ENCODE measurements at places on chromosomes 3 and 15.
A peak's percentile ranks its signal among the peaks of the same experiment; 100 is the strongest.

- DNase-seq = peak; percentile 29
These were observed 22.6 kb upstream of the ANPEP start for GRCh38 chr15:89837134-89837829.

GRCh38 chr3:180881065-180881801, 31.2 kb upstream of the FXR1 start:
- DNase-seq = no peak

DNA sequence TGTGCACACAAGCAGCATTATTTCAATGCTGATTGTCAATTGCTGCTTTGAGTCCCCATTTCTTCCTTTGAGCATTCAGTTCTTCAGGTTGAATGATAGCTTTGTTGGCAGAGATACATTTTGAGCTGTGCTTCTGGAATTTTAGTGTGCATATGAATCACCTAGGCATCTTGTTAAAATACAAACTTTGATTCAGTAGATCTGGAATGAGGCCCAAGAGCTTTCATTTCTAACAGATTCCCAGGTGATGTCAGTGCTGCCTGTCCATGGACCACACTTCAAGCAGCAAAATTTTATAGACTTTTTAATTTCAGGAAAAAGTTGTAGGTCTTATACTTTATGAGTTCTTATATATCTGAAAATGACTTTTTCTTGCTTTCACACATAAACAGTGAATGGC, 131.1 kb downstream of the ADAMTSL3 start:
- peak; percentile 41 for DNase-seq

DNA sequence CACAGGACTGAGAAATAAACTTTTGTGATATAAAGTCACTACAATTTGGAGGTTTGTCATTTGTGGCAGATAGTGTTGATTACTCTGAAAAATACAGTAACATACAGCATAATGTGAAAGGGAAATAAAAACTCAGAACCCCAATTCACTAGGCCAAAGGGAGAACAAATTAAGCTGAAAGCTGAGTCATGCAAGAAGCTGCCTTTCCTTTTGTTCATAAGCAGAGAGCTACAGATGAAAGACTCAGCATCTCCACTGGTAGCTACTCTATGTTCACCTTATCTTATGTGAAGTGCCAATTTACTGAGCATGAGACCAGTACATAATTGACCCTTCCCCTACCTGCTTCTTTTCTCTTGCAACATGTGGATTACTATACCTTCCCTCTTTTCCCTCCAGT, 19.3 kb upstream of the SLTM start:
- DNase-seq = peak; percentile 46

- DNase-seq = no peak
These were observed 6.8 kb downstream of the CHSY1 start for GRCh38 chr15:101244889-101245668.

- DNase-seq = no peak
These were observed 259.6 kb upstream of the CTNNB1 start for GRCh38 chr3:40939741-40940130.

- DNase-seq = peak; percentile 54
These were observed 516.7 kb downstream of the FOXP1 start for GRCh38 chr3:71066849-71067261.

GRCh38 chr15:88564741-88565140, 18.3 kb upstream of the DET1 start:
- no peak for DNase-seq

DNA sequence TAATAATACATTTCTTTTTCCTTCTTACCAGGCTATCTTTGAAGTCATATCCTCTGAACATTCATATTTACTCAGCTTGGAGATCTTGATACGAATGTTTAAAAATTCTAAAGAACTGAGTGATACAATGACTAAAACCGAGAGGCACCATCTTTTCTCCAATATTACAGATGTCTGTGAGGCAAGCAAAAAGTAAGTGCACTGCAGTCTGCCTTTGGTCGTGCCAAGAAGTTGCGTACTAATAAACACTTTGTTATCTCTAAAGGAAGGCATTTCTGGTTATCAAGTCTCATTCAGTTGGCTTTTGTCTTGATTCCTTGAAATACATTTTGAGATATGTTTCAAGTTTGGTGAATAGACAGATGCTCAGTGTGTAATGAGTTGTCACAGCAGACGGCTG, 31.6 kb downstream of the ARHGEF26 start:
- no peak for DNase-seq

DNA sequence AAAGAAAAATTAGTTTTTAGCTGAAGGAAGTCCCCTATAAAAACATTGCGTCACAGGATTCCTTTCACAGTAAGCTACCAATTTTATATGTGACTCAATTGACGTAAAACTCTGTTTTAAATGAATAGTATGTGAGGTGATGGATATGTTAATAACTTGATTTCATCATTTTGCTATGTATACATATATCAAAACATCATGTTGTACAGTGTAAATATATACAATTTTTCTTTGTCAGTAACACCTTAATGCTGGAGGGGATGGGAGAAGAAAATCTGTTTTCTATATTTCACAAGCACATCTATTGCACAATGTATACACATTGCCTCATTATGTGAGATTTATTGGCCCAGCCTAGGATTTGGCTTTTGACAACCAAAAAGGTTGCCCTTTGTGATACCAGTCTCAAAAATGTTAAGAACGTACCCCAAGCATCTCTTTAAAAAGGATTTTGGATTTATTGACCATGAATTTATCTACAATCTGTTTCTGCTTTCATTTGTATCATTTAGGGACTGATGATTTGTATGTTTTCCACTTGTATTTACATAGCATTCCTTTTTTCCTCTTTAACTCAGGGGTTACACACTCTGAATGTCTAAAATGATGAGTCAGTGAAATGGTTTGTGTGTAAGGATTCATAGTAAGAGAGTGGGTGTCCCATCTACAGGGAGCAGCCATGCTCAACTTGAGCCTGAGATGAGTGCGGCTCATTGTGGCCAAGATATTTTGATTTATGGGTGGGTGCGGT, 62.6 kb downstream of the CRTC3 start:
- peak; percentile 90 for DNase-seq

DNA sequence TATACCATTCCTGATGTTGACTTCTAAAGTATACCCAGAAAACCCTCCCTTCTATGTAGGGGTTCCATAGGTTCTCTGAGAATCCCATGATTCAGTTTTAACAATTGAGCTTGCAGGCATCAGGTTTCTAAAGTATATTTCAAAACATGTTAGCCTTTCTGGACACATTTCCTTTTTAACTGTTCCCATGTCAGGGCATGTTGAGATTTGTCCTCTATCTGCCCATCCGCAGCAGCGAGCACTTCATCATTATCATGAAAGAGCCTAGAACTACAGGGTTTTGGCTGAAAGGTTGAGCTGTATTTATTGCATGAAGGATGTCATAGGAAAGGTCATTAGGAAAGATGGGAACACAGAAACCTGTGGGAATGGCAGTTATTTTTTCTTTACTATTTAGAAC, 201.1 kb upstream of the BHLHE40 start:
- DNase-seq = no peak

DNA sequence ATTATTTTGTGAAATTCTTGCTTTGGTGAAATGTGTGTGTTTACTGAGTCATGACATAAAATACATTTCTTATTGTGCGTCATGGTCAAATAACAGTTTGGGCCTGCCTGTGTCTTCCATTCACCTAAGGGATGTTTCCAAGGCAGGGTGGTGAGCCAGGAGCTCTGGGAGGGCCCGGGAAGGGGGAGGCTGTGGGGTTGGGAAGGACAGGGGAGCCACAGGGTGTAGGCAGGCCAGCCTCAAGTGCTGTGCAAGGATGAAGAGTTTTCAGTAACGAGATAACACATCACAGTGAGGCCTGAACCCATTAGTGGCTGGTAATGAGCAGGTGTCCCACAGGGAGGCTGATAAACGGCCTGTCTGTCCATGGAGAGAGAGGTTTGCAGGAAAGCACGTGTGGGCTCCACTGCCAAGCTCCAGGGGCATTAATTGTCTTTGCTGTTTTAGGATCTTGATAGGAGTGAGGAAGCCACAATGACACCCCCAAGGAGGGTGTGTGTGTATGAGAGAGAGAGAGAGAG, 35.6 kb upstream of the SEC13 start:
- no peak for DNase-seq

DNA sequence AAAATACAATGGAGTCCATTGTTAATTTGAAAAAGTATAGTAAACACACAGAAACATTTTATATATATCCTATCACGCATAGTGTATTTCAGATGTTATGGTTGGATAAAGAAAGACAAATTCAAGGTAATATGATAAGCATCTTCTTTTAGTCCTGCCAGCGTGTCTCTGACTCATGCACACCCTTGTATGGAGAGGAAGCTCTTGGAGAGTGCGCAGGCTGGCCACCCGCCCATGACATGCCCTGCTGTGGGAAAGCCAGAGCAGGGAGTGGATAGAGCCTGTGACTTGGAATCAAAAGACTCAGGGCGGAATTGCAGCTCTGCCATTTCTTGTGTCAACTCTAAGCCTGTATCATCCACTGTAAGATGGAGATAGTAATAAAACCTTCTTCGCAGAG, 23.0 kb upstream of the COPG1 start:
- DNase-seq = peak; percentile 91

DNA sequence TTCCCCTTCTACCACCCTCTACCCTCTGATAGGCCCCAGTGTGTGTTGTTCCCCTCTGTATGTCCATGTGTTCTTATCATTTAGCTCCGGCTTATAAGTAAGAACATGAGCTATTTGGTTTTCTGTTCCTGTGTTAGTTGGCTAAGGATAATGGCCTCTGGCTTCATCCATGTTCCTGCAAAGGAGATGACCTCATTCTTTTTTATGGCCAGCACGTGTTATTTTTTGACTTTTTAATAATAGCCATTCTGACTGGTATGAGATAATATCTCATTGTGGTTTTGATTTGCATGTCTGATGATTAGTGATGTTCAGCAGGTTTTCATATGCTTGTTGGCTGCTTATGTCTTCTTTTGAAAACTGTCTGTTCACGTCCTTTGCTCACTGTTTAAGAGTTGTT, 63.1 kb upstream of the NPHP3 start:
- no peak for DNase-seq

DNA sequence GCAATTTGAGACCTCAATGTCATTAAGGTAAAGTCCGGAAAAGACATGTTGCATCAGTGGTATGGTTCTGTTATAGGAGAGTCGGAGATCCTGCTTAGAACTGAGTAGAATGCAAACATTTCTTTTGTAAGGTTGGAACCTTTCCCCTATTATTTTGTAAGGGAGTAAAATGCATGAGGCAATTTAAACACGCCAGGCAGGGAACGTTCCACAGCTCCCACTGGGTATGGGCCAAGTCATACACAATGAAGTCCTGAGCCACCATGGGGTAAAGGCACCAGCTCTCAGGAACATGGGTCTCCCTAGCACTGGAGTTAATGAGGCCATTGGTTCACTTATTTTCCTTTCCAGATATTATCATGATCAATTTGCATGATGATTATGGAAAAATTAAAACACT, 116.6 kb upstream of the NR2F2 start:
- DNase-seq = no peak

- DNase-seq = no peak
These were observed 52.4 kb downstream of the TRIM69 start for GRCh38 chr15:44788748-44789147.

DNA sequence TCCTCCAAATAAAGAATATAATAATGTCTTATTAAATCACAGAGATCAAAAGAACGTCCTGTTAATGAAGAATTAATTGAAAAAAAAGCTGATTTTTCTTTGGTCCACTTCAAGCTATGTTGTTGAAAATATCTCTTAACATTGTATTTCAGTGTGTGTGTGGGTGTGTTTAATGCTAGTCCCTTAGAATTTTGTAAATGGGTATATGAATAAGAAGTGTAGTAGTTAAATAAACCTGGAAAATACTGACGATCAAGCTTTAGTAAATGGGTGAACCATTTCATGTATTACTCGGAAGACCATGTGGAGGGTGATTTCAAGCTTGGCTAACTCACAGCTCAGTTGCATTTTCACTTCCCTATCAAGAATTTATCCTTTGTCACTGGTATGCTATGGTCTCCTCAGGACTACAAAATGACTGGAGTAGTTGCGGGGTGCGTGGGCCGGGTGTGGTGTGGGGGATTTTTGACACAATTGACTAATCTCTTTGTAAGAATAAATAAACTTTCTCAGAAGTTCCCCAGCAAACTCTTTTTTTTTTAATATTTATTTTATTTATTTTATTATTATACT, 586.4 kb downstream of the GRM7 start:
- DNase-seq = no peak

DNA sequence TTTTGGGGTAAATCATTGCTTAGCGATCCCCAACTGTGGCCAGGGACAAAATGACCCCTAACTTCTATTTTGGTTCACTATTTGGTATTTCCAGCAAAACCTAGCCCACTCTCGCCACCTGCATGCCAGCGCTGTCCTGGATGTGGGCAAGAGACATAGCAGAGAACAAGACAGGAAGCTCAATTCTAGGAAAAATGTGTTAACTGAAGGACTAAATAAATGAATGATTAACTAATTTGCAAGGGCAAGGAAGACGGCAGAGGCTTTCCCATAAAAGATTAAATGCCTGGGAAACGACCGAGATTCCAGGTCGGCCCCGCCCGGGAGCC, 408 bp downstream of the NICN1 start:
- no peak for DNase-seq

- DNase-seq = no peak
These were observed 1.0 kb upstream of the SLTM start for GRCh38 chr15:58934521-58934920.

DNA sequence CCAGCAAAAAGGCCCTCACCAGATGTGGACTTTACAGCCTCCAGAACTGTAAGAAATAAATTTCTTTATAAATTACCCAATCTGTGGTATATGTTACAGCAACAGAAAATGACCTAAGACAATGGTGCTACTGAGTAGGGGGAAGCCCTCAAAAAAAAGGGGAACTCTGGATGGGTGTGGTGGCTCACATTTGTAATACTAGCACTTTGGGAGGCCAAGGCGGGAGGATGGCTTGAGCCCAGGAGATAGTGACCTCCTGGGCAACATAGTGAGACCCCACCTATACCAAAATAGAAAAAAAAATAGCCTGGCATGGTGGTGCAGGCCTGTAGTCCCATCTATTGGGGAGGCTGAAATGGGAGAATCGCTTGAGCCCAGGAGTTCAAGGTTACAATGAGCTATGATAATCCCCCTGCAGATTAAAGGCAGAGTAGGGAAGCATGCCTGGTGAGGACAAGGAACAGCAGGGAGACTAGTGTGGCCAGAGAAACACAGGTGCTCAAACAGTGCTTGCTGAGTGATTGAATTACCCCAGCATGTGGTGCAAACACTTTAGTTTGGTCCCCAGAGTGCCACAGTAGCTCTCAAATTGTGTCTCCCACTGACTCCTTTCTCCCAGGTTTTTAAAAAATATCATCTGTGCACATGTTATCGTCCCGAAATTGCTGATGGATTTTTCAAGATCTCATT, 13.9 kb upstream of the USP3 start:
- no peak for DNase-seq

DNA sequence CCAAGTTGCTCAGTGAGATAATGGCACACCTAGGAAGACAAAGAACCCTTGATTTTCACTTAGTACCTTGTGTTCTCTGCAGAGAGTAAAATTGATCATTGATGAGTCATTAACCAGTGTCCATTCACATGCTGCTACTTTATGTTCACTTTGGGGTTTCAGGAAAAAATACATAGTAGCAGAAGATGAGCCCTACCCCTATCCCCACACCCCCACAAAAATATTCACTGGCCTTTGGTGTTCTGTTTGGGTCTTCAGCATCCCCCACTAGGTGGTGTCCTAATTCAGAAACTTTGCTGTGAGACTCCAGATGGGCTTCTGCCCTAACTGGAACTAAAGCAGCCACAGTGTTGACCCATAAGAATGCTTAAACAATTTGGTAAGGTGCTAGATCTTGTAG, 178.8 kb downstream of the KLHL25 start:
- DNase-seq = peak; percentile 50
